ENCODE measurements at places on chromosomes 7 and 10.

DNA sequence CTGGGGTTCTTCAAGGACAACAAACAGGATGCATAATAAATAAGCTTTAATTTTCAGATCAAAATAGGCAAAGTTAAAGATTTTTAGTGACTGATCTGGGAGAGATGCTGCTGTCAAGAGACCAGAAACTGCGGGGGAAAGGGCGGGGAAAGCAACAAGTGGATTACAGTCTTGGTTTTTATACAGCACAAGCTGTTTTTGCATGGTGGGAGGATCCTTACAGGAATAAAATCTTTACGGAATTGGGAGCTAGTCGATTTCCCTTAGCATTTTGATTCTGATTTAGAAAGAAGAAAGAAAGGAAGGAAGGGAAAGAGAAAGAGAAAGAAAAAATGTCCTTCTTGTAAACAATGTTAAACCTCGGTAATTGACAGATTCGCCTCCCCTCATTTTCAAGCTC lies 242.3 kb upstream of the SP8 start:
- DNase-seq = no peak

DNA sequence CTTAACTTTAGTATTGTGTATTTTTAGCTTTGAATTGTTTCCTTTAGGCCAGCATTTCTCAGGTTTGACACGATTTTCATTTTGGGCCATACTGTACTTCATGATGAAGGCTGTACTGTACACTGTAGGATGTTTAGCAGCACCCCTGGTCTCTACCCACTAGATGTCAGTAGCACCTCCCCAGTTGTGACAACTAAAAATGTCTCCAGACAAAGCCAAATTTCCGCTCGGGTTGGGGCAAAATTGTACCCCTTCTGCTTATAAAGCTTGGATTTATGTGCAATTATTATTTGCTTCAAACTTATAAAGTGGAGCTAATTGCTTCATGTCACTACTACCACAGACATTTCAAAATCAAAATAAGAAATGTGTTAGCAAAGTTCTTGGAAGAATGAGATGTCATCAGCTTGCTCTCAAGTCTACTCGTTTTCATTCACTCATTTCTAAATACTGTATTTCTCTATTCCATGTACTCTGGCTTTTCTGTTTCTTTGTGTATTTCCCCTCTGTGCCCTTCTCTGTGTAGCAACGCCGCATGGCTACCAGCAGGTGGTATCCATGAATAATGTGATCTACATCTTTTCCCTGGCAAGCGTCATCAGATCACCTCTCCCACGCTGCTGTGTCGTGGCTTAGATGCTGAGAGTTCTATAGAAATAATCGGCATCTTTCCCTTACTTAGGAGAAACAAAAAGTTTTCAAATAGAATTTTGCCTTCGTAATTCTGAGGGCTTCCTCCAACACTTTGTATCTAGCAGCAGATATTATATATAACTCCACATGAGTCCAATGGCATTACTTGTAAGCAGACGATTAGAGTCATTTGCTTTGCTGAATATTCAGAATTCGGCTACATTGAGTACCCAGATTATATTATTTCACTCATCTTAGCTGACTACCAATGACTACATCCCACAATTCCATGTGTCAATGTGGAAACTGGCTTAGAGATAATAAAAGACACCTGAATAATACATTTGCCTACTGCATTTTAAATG lies 47.8 kb upstream of the CALCR start:
- no peak for DNase-seq

GRCh38 chr7:31569528-31569927 lies 55.6 kb downstream of the ITPRID1 start:
- no peak for DNase-seq

- no peak for DNase-seq
Observed at GRCh38 chr7:46414946-46415345, 493.9 kb upstream of the IGFBP3 start.

DNA sequence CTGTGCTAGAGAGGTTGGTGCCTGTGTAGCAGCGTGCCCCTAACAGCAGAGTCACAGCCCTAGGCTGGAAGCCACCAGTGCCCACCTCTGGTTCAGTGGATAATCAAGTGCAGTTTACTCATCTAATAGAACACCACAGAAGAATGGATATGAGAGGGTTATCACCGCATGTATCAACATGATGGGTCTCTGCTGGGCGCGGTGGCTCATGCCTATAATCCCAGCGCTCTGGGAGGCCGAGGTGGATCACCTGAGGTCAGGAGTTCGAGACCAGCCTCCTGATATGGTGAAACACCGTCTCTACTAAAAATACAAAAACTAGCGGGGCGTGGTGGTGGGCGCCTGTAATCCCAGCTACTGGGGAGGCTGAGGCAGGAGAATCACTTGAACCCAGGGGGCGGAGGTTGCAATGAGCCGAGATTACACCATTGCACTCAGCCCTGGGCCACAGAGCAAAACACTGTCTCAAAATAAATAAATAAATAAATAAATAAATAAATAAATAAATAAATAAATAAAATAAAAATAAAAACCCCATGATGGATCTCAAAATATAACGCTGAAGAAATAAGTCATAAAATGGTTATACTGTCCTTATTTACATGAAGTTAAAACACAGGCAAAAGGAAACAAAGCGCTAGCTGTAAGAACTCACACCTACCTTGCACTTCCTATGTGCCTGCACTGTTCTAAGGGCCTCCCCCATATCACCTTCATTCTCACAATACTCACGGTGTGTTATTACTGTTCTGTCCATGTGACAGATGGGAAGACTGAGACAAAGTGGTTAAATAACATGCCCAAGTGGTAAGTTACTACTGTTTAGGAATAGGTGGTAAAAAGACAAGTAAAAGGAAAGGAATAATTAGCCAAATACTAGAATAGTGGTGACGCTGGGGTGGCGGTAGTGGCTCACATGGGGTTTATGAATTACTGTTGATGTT lies 70.9 kb downstream of the AMZ1 start:
- DNase-seq = no peak

DNA sequence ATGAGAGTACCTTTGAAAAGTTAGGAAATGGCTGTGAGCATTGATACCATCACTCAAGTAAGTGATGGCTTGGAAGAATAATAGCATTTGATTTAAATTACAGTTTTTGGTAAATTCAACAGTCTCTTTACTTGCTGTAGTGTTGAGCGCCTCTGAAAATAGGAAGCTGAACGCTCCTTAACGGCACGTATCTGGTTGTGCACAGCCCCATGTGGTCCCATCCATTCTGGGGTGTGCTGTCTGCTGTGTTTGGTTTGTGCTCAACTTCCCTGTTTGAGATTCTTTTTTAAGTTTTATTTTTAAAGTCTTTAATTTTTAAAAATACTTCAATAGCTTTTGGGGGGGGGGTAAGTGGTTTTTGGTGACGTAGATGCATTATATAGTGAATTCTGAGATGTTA lies 51.5 kb downstream of the DNAJB6 start:
- no peak for DNase-seq

- DNase-seq = no peak
Observed at GRCh38 chr7:47149208-47149839, 432.6 kb downstream of the TNS3 start.

- no peak for DNase-seq
Observed at GRCh38 chr7:105656922-105657521, 75.7 kb upstream of the EFCAB10 start.

- DNase-seq = no peak
Observed at GRCh38 chr10:17781856-17782255, 27.3 kb upstream of the MRC1 start.

DNA sequence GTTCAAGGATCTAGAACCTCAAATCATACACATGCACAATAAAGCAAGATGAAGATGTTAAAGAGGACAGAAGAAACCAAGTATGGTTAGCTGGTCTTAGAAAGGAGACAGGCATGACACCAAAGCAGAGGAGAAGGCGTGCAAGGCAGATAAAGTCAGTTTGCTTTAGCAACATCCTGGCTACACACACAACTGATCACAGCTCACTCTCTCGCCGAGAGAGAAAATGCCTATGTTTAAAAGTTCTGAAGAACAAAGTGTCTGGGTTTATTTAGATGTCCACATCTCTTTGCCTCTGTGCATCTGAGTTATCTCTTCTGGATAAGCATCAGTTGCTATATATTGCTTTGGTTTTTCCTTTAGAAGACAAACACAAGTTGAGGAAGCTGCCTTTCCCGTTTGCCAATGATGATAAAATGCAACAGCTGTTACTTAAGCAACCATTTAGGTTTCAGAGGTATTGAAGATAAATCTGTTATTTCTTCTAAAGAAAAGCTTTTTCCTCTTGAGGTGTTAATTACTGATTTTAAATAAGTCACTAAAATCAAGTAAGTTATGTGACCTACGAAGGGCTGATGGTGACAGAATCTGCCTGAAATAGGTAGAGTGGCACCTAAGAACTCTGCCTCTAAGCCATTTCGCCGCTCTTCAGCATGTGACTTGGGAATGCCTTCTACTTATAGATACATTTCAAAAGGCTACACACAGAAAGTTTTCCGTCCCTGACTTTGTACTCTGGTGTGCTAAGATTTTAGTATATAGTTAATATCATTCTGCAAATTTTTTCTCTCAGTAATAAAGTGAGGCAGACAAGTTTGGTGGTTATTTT lies 146.2 kb upstream of the ASAH2 start:
- DNase-seq = no peak

GRCh38 chr10:775245-776075 lies 86.0 kb upstream of the DIP2C start:
- DNase-seq = no peak

DNA sequence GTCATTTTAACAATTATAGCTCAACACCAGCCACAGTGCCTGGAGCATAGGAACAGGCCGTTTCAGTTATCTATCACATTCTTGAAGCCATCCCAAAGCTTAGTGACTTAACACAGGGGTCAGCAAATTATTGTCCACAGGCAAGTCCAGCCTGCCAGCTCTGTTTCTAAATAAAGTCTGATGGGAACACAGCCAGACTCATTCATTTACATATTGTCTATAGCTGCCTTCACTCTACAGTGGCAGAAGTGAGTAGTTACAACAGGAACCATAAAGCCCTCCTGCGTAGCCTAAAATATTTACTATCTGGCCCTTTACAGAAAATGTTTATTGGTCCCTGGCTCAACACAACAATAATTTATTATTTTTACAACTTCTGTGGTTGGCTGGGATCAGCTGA lies 407.5 kb upstream of the AUTS2 start:
- no peak for DNase-seq

DNA sequence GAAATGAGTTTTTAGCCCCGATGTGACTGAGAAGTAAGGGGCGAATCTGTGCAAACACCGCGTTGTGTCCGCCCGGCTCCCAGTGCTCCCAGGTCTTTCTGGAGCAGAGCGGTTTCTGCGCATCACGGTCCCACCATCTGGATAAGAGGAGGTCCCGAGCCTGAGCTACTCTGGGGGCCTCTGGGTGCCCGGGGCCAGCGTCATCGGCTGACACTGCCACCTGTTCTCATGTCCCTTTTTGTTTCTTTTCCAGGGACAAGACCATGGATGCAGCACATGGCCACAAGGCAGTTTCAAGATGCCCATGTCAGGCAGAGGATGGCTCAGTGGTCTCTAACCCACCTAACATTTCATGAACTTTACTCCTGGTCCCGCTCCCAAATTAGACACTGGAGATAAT lies 24.9 kb downstream of the KLF6 start:
- no peak for DNase-seq

GRCh38 chr10:109769966-109770365 lies 153.3 kb downstream of the XPNPEP1 start:
- DNase-seq = no peak

DNA sequence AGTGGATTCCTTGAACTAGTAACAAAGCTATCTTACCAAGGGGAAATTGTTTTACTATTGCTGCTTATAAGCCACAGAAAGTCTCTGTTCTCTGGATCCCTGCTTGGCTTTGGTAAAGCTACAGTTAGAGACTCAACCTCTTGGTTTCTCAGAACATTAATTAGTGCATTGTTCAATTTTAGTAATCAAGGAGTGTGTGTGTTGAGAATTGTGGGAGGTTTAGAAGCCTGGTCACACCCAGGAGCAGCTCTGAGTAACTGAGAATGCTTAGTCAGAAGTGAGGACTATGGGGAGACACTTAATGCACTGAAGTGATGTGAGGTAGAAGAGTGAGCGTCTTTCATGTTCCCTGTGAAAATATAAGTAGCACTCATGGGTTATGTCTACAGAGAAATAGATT lies 8.2 kb upstream of the ACTA2 start:
- no peak for DNase-seq

DNA sequence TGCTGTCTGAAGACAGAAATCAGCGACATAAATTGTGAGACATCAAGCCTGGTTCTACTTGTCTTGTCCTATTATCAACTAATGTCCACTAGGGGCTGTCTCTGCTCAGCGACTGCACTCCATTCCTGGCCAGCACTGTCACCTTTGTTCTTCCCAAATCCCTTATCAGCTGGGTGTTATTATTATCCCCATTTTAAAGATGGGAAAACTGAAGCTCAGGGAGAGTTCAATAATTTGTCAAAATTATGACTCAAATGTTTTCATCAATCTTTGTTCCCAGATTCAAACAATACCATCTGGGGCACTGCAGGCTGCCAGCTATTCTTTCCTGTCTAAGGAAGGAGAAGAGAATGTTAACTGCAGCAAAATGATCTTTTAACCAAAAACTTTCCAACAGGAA lies 431.6 kb upstream of the NFE2L3 start:
- no peak for DNase-seq

GRCh38 chr10:74453169-74453568 lies 302.1 kb downstream of the ADK start:
- no peak for DNase-seq

- DNase-seq = no peak
Observed at GRCh38 chr10:78078539-78079330, 45.1 kb downstream of the RPS24 start.

DNA sequence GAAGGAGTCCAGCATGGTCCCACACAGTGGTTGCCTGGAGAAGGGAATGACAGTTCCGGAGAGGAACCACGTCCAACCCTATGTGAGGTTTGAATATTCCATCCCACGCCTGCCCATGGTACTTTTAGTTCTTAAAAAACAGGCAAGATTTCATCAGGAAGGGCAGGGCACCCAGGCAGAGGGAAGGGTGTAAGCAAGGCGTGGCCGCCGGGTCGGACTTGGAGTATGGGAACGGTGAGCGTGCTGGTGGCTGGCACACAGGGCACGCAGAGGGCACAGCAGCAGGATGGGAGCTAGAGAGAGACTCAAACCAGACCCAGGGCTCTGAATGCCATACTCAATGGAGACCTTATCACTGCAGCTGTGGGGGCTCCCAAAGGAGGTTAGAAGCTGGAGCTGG lies 34.3 kb downstream of the FAM53B start:
- no peak for DNase-seq

GRCh38 chr10:79220307-79220706 lies 127.0 kb upstream of the PPIF start:
- no peak for DNase-seq

GRCh38 chr10:70490142-70490541 lies 11.6 kb downstream of the PALD1 start:
- DNase-seq = no peak

DNA sequence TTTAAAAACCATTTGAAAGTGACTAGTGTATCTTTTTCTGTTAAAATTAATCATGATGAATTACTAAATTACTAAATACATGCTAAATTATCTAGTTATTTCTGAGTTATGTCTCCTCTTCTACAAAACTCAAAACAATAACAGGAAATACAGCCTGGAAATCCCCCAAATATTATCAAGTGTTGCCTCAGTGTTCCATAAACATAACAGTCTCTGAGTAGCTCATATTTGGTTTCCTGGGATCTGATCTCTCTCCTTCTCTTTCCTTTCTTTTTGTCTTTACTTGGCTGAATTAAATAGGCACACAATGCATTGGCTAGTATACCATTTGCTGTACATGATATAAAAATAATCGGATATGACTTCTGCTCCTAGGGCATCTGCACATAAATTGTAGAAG lies 277.6 kb upstream of the IGFBP3 start:
- DNase-seq = no peak
